ENCODE measurements at places on chromosomes 2 and 18.

DNA sequence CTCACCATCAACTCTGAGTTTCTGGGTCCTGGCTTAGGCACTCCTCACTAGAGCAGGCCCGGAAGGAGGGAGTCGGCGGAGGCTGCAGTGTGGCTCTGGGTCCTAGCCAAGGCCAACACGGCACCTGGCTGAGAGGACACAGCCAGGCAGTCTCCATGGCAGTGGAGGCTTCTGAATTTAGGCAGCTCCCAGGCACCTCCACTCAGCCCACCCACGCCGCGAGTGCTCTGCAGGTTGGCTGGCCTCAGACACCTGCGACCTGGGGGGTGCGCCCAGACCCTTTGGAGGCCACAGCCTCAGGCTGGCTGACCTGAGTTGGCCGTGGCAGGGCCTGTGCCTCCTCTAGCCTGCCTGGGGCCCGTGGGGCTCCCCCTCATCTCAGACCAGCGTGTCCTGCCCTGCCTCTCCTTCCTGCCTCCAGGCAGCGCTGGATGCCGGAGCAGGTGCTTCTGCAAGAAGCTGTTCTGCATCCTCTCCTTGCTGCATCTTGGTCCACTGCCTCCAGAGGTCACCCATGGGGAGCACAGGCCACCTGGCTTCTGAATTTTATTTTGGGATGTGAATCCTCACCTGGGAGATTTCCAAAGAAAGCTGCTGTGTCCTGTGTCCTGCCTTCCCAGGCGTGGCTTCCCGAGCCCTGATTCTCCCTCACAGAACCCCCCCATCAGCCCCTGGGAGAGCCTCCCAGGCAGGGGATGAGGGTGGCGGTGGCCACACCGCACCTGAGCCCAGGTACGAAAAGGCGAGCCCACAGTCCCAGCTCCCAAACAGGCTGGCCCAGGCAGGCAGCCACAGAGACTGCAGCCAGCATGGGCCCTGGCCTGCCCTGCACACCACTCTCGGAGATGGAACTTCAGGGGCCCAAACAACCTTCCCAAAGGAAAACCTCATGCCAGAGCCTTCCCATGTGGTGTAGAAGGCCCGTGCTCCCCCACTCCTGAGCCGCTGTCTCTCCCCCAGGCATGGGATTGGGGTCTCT, 23.4 kb downstream of the AQP12A start:
- no peak for DNase-seq

DNA sequence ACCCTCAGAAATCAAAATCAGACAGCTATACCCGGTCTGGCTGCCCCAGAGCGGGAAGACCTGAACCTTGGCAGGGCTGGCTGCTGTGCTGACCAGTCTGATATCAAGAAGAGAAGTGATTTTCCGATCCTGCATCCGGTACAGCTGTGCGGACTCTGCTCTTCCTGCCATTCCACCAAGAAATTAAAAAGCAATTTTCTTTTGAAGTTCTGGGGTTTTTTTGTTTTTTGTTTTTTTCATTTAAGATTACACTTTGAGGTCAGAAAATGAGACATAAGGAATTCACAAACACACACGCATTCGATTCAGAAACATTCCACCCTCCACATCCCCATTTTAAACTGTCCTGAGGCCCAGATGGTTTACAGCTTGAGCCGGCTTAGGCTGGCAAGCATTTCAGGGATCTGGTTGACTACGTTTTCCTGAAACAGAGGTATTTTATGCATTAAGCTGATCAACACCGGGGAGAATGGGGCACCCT, 156.5 kb downstream of the COL6A3 start:
- no peak for DNase-seq

DNA sequence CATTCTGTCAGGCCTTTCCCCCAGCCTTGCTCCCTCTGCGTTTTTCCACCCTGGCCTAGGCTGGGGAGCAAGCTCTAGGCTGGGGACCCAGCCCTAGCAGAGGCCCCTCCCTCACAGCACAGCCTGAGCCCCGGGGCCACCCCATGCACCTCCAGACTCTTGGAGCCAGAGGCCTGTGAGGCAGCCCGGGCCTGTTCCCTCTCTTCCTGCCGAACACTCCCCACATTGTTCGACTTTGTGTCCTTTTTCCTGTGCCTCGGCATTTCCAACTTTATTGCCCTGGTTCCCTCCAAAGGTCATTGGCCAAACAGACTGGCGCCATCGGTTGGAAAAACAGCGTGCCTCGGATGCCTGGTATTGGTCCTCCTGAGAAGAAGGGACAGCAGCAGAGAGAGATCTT, 79.7 kb downstream of the HS1BP3 start:
- DNase-seq: no peak

- no peak for DNase-seq
Measured at GRCh38 chr18:62777814-62778213, 62.5 kb downstream of the PHLPP1 start.

- DNase-seq: no peak
Measured at GRCh38 chr2:213763354-213763753, 479.1 kb downstream of the SPAG16 start.

GRCh38 chr18:6058941-6059340, 163.6 kb upstream of the TMEM200C start:
- DNase-seq: peak; percentile 68

DNA sequence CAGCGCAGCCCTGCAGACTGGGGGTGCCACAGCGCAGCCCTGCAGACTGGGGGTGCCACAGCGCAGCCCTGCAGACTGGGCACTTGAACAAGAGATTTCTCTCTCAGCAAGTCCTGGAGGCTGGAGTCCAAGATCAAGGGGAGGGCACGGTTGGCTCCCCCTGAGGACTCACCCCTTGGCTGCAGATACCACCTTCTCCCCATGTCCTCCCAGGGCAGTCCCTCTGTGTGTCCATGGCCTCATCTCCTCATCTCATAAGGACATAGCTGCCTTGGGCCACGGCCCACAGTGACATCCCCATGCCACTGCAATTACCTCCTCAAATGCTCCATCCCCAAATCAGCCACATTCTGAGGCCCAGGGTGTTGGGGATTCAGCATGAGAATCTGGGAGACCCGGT, 98.2 kb downstream of the TPO start:
- DNase-seq: no peak

DNA sequence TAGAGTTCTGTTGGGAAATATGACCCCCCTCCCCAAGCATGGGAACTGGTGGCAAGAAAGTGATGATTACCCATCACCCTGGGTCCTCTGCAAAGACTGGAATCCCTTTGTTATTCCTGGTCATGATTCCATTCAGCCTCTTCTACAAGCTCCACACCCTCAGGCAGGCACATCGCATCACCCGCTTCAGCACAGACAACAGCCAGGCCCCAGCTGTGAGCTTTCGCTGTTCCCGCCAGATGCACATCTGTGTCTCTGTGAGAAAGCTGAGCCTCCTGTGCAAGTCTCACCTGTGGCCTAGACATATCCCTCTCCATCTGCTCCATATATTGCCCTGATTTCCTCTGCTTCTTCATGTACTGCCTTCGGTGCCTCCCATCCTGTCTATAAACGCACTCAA, 368.0 kb upstream of the RAB6C start:
- DNase-seq: no peak

DNA sequence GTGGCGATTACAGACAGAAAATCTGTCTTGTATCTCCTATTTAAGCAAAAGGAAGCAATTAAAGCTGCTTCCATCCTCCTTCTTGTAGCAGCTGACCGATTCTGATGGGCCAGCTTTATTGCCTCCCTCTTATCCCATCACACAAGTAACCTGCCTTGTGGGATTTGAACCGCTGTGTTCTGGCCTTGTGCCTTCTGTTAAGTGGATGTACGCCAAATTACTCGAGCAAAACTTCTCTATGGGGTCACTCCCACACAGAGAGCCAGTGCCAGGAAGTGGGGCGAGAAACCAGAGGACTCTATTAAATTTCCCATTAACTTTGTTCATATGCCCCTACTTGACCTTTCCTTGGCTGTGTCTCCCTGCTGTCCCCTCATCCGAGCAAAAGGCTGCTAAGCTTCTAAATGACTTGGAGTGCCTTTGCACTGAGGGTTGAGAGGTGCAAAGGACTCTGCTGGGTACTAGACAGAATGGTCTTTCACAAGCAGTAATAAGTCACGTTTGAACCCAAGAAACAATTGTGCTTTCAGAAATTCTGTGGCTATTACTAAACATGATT, 672.5 kb downstream of the MBD2 start:
- DNase-seq: no peak

GRCh38 chr2:49033394-49034185, 120.7 kb downstream of the FSHR start:
- no peak for DNase-seq

DNA sequence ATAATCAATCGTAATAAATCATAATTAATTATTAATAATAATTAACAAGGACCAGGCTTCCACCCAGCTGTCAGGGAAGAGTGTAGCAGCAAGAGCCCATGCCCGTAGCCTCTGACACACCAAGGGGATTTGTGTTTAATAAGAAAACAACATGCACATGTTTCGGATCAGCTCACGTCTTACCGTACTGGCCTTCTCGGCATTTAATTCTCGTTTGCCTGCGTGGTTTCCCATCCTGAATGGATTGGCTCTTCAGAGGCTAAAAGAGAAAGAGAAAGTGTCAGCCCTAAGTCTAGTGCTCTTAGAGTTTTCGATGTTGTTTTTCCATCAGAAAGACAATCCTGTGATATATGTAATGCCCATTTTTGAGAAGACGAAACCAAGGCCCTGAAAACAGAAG, 27.6 kb downstream of the MBP start:
- DNase-seq: no peak

DNA sequence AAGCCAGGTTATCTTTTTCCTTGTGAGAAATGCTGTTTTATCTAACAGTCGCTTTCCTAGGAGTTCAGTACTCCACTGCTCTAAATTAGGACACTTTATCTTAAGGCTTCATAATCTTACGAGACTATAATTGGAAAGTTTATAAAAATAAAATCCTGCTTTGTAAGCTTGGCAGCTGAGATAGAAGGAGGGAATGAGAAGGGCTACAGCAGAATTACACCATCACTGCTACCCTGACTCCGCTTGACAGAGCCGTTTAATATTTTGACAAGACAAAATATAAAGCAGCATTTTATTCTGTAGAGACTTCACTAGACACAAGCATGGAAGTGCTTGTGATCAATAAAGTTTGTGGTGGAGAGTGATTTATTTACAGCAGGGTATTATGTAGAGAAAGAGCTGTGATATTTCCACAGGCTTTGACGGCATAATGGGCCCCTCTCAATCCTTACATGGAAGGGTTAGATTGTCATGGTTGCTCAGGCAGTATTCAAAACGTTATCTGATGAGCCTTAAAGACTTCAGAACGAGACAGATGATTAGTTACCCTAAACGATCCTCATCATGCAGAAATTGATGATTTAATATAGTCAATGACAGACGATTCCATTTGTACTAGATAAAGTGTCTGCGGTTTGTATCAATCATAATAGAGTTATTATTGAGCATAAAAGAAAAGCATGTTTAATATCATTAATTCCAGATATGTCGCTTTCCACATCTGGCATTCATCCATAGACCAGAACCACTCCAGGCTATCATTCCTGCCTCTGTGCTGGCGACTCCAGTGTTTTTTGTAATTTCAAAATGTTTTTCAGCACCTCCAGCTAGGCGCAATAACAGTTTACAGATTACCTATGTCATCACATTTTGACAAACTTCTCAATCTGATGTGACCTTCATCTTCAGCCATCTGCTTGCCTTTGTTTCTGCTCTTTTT, 242.2 kb downstream of the FIGN start:
- DNase-seq: no peak

GRCh38 chr2:36727550-36727949, 31.0 kb downstream of the VIT start:
- DNase-seq: no peak

- DNase-seq: no peak
Measured at GRCh38 chr2:119416299-119416923, 15.2 kb upstream of the TMEM37 start.

GRCh38 chr2:30492619-30493018, 45.6 kb downstream of the LCLAT1 start:
- no peak for DNase-seq

DNA sequence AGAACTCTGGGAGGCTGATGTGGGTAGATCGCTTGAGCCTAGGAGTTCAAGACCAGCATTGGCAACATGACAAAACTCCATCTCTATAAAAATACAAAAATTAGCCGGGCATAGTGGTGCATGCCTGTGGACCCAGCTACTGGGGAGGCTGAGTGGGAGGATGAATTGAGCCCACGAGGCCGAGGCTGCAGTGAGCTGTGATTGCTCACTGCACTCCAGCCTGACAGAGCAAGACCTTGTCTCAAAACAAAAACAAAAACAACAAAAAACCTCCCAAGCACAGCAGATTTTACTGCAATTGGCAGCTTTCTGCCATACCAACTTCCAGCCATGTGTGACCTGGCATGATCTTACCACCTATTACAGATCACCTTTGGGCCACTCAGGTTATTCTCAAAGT, 57.7 kb upstream of the LRPPRC start:
- no peak for DNase-seq

DNA sequence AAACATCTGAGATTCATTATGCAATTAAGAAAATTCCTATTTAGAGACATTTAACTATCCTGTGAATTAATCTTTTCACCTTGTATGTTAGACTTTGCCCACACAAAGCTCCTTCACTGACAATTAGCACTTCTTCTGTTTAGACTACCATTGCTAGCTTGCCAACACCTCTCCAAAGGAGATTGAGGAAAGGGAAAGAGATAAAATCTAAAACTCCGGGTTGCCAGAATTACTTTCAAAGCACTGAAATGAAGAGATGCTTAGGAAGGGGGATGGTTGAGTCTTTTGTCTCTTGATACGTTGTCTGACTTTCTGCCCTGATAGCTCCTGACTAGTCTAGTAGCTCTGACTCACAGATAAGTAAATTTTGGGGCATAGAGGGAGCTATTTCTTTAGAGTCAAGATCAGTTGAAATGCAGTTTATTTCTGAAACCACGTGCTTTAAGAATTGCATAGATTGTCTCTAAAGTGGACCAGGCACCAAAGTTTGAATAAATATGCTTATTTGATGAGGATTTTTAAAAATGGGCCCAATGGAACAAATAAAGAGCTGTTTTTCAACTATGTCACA, 74.1 kb upstream of the DSEL start:
- DNase-seq: no peak

DNA sequence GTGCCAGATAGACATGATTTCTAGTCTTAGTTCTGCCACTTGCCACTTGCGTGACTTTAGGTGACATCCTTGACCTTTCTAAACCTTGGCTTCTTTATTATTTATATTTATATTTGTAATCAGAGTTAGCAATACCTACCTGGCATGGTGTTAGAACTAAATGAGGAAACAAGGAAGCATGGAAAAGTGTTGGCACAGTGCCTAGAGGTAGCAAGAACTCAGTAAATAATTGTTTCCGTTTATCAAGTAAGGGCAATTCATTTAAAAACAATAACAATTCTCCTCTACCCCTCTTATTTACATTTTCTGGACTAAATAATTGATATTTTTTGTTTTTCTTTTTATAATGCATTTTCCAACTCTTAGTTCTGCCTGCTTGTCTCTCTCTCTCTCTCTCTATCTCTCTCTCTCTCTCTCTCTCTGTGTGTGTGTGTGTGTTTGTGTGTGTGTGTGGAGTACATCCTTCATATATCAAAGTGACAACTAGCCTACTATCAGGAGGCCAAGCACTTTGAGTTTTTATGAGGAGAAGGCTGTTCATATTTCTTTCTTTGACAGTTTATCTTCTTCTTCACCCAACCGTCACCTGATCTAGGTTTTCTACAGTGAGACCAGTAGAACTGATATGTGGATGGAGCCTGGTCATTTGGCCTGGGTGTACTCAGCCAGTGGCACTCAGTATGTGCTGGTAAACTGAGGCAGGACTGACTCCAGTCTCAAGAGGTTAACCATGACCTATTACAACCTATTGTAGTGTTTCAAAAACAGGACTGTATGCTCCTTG, 134.5 kb downstream of the LRRTM1 start:
- no peak for DNase-seq

- DNase-seq: no peak
Measured at GRCh38 chr2:212015588-212015987, 523.0 kb downstream of the ERBB4 start.

GRCh38 chr2:30436859-30437435, 10.1 kb upstream of the LCLAT1 start:
- DNase-seq: no peak

Data from NCI-H187 (cell line).